ENCODE measurements at places on chromosomes 2 and 18. TPM values are rescaled to one million over a fixed set of nuclear protein-coding genes. Genes with fewer than 3 reads are reported as not detected.

DNA sequence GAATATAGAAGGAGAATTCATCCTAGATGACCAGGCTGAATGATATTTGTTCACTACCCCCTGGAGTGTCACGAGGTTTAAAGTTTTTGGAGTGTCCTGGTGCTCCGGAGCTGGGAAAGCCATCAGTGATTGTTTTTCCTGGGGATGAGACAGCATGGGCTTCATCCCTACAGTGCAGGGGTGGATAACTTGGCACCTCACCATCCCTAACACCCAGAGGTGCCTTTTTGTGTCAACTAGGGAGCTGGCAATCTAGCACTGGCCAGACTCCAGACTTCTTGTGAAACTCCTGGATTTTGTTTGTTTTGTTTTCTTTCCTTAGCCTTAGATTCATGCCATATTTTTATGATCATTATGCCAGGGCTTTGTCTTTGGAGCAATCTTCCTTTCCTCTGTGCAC lies 164.8 kb downstream of the PRKCE start:
- H3K27me3 ChIP-seq = no peaks in the 10 kb centered on the region
- no peaks in the 10 kb centered on the region for H3K4me1 ChIP-seq
- DNase-seq = no peak

- no peak overlapping the region for H3K27ac ChIP-seq
- no peak for DNase-seq
- peaks cover 4% of the 10 kb centered on the region for H3K27me3 ChIP-seq
- no peaks in the 10 kb centered on the region for H3K4me1 ChIP-seq
Measured at GRCh38 chr18:50115095-50115494, 79.9 kb downstream of the MYO5B start.

DNA sequence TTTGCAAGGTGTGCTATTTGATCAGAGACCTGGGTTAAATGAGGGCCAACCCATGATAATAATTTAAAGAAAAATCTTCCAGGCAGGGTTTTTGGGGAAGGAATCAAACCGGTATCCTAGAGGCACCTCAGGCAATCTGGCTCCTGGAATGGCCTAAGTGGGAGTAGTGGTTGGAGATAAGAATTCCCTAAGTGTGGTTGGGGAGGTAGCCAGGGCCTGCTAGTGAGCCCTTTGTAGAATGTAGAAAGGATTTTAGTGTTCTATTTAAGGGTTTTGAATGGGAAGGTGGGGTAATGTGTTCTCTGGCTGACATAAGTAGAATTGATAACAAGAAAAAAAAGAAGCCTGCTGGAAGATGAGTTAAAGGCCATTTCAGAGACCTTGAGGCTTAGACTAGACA lies 422.2 kb downstream of the XIRP2 start:
- H3K4me3 ChIP-seq = no peak overlapping the region
- no peak overlapping the region for H3K27ac ChIP-seq
- no peaks in the 10 kb centered on the region for H3K36me3 ChIP-seq
- no peak for DNase-seq
- no peaks in the 10 kb centered on the region for H3K27me3 ChIP-seq
- H3K4me1 ChIP-seq = no peaks in the 10 kb centered on the region

DNA sequence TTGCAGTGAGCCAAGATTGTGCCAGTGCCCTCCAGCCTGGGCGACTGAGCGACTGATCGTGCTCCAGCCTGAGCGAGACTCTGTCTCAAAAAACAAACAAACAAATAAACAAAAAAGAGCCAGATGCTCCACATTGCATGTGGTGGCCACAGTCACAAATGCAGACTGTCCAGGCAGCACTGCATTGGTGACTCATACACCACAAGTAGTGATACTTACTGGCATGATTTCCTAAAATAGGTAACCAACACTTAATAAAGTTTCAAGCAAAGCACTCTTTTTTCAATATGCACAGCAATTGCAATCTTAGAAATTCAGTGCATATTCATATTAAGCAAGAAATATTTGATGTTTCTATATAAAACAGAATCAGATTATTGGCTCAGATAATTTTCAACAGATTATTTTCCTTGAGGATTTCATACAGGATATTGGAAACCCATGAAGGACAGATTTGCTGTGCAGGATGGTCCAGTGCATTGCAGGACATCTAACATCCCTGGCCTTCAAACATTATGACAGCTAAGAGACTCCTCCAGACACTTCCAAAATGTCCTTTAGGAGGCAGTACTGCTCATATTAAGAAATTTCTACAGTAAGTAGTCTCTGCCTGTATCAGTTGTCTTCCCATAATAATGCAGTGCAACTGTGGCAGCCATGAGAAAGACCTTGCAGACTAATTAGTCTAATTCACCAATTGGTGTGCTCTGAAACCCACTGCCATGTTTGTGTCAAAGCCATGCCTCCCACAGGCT lies 10.5 kb upstream of the SLC1A4 start:
- no peaks in the 10 kb centered on the region for H3K36me3 ChIP-seq
- no peak overlapping the region for H3K4me3 ChIP-seq
- peak; percentile 16 for DNase-seq

GRCh38 chr2:96734880-96735583 lies 4.8 kb downstream of the LMAN2L start:
- H3K4me1 ChIP-seq = peaks cover 31% of the 10 kb centered on the region
- DNase-seq = no peak
- peaks cover 37% of the 10 kb centered on the region for H3K36me3 ChIP-seq
- no peak overlapping the region for H3K27ac ChIP-seq
- H3K4me3 ChIP-seq = no peak overlapping the region
- H3K27me3 ChIP-seq = no peaks in the 10 kb centered on the region

- H3K4me1 ChIP-seq = no peaks in the 10 kb centered on the region
- no peaks in the 10 kb centered on the region for H3K27me3 ChIP-seq
- H3K4me3 ChIP-seq = no peak within 1 kb of the TSS
- DNase-seq = no peak
Measured at GRCh38 chr2:227163998-227164762, at the start of the genes COL4A3 and COL4A4. TSS of gene COL4A3 (plus strand) at chr2:227164624. CDS start at chr2:227164727, 103 bp downstream. TSS of gene COL4A4 (minus strand) at chr2:227164205. CDS start at chr2:227147483, 16,722 bp downstream.

DNA sequence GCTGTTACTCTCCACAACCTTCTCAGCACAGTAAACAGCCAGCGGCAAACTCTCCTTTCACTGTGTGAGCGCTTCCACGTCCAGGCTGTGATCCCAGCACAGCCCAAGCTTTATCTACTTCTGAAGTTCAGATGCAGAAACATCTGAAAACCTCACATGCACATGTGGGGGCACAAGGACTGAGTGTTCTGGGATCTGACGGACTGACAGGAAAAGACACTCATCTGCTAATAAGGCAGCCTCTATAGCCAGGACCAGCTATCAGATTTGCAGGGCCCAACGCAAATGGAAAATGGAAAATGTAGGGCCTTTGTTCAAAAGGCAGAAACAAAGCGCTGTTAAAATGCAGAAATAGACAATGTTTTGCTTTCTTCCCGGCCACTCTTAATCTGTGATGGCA lies 133.8 kb upstream of the ARHGAP28 start:
- no peaks in the 10 kb centered on the region for H3K27me3 ChIP-seq
- no peaks in the 10 kb centered on the region for H3K4me1 ChIP-seq
- no peak overlapping the region for H3K27ac ChIP-seq
- no peak overlapping the region for H3K4me3 ChIP-seq
- no peak for DNase-seq
- no peaks in the 10 kb centered on the region for H3K36me3 ChIP-seq

SERPINB4 gene
- not detected for total RNA-seq
